ENCODE measurements at places on chromosomes 3 and 15.

DNA sequence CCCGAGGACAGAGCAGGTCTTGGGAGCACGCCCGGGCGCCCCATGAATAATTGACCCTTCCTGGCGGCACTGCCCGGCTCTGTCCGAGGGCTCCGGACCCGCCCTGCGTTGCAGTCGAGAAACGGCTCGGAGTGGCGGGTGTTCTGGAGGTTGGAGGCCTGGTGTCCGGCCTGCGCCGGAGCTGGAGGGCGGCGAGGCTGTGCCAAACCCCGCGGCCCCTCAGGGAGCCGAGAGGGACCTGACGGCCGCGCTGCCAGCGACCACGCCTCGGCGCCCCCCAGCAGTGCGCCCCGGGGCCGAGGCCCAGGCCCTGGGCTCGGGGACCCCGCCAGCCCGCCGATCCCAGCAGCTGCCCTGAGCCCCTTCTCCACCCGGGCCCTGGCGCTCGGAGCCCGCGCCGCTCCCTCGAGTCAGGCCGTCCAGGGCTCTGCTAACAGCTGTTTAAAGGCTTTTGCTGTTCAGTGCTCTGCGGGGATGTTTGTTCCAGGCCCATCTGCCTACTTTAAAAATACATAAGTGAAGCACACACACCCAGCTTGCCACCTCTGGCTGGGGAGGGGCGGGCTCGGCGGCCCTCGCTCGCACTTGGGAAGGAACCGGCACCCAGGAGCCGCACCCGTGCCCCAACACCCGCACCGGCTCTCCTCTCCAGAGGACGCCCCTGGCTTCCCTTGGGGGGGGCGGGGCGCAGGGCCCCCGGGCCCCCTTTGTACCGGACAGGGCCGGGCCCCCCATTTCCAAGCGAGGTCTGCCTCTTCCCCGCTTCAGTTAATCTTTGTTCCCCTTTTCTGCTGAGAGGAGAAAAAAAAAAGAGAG is 730 bp upstream of the ZNF710 start:
- peak; percentile 38 for DNase-seq

- DNase-seq, result peak; percentile 53
Measured at GRCh38 chr3:52446631-52447511, 2.0 kb upstream of the SEMA3G start.

GRCh38 chr3:73787620-73788019 is 162.9 kb upstream of the PDZRN3 start:
- peak; percentile 57 for DNase-seq

DNA sequence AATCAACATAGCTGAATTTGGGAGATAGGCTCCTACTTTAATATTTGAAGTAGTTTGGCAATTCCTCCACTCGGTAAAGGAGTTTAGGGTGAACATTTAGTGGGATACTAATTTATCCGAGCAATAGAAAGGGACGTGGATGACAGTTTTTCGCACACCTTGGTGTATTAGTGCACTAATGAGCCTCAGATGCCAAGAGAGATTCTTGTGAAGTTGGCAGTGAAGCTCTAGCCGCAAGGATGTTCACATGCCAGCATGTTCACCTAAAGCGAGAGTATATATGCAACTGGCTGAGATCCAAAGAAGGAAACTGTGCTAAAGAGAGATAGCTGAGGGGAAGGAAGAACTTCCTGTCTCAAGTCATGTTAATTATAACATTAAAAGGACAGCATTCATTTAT is 58.5 kb downstream of the TGFBR2 start:
- DNase-seq, result peak; percentile 16

- DNase-seq, result no peak
Measured at GRCh38 chr3:102691507-102691906, 256.7 kb downstream of the ZPLD1 start.

DNA sequence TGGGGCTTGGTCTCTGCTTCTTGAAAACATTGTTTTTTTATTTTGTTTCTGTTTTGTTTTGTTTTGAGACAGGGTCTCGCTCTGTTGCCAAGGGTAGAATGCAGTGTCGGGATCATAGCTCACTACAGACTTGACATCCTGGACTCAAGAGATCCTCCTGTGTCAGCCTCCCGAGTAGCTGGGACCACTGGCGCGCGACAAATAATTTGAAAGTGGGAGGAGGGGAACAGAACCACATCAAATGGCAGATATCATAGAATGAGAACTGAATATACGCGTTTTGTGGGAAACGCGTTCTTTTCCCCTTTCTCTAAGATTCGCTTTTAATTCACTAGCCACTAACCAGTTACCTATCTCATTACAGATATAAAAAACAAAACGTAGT is 641 bp upstream of the VPS13C start:
- no peak for DNase-seq

GRCh38 chr3:42901073-42901415 is 4.9 kb upstream of the ZNF662 start:
- peak; percentile 76 for DNase-seq

GRCh38 chr3:128590948-128591347 is 59.7 kb downstream of the RPN1 start:
- no peak for DNase-seq

DNA sequence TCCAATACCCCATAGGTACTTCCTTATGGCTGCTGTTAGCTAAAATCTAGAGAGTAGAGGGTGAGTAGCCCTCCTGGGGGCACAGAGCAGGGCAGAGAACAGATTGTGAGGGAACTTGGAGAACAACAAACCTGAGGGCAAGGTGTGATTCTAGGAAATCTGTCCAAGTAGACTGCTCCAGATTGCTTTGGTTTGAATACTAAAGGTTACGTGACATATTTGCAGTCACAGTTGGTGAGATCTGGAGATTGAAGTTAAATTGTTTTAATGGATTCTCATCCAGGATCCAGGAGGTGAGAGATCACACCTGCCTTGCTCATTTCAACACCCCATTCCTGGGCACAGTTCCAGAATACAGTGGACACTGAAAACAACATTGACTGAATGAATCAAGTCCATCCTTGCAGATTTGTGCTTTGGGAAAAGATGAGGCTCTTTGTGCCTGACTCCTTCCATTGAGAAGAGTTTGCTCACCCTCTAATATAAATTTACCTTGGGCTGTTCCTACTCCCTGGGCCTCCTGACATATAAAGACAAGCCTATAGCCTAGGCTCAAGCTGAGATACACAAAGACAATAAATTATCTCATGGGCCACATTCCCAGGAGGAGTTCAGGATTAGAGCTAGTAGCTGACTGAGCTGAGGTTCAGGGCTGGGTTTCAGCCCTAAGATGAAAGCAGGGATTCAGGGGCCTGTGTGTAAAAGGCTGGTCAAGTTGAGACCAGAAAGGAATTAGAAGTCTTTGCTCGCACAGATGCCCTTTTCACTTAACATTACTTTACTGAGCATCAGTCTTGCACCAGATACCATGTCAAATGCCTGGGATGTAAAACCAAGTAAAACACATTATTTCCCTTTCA is 400.9 kb upstream of the MCTP2 start:
- DNase-seq, result peak; percentile 76

- DNase-seq, result no peak
Measured at GRCh38 chr3:31341130-31341529, 191.6 kb upstream of the STT3B start.

DNA sequence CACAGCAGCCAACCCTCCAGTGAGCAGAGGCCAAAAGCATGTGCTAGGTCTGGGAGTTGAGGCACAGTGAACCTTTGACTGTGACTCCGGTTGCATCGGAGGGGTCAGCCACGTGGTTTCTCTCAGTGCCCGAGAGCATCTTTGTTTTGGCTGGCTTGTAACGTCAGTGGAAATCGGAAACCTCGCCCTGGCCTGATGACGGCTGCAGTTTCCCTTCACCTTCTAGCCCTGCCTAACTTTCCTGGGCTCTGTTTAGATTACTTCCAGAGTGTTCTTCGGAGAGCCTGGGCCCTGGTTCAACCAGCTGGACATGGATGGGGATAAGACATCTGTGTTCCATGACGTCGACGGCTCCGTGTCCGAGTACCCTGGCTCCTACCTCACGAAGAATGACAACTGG is 56.6 kb downstream of the MESD start:
- no peak for DNase-seq

DNA sequence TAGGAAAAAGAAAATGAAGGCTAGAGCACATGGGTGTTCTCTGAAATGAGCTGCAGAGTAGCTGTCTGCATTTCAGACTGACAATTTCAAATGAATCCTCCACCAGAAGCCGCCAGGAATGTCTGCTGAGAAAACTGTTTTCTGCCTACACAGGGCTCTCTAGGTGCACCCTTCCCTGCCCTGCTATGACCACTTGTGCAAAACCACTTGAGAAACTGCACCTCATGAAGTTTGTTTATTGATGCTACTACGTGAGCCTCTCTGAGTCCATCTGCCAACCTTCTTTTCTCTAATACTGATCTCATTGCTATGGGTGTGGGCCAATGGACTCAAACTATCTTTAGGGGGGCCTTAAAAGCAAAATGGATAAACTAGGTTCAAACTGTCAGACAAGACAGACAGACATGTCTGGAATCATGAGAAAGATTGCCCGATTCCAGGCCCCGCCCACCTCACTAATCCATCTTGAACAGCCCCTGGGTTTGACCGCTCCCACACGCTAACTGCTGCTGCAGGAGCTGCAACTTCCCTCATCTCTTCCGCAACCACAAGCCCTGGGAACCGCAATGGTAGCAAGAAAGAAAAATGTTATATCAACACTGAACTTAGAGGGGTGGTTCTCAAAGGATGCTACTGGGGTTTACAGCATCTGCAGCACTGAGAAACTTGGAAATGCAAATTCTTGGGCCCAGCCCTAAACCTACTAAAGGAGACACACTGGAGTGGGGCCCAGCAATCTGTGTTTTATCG is 9.0 kb upstream of the CD47 start:
- no peak for DNase-seq

GRCh38 chr3:49689046-49689907 is at the start of the genes MST1 and RNF123:
Gene MST1, minus strand, starts transcription at chr3:49689474. Its CDS starts 783 bp downstream, at chr3:49688691.
Gene RNF123, plus strand, starts transcription at chr3:49689557. Its CDS starts 1,609 bp downstream, at chr3:49691166.
- DNase-seq, result peak; percentile 87
